Activated CD4-positive, CD25-positive, alpha-beta regulatory T cell treated with anti-CD3 and anti-CD28 coated beads, Interleukin-2, amount 50 U/mL, for 72 hours (primary cell): ENCODE measurements at places on chromosomes 4 and X.

DNA sequence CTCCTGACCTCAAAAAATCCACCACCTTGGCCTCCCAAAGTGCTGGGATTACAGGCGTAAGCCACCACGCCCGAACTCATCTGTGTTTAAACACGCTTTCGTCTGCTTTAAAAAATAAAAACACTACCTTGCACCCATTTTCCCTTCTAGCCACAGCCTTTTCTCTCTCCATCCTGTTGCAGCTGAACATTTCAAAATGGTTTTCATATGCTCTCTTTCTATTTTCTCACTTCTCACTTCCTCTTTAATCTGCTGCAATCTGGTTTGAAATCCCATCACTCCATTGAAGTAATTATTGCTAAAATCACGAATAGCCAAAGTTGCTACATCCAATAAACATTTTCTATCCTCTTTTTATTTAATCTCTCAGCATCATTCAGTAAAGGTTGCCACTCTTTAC is 70.0 kb downstream of the DCHS2 start:
- DNase-seq, result no peak

- no peak for DNase-seq
Observed at GRCh38 chr4:140174543-140174942, 20.6 kb upstream of the MAML3 start.

GRCh38 chr4:104979083-104979760 is 167.5 kb upstream of the TET2 start:
- DNase-seq, result no peak

- no peak for DNase-seq
Observed at GRCh38 chr4:128775477-128775876, 34.0 kb upstream of the JADE1 start.

- DNase-seq, result no peak
Observed at GRCh38 chrX:18617407-18617750, 54.5 kb downstream of the RS1 start.

DNA sequence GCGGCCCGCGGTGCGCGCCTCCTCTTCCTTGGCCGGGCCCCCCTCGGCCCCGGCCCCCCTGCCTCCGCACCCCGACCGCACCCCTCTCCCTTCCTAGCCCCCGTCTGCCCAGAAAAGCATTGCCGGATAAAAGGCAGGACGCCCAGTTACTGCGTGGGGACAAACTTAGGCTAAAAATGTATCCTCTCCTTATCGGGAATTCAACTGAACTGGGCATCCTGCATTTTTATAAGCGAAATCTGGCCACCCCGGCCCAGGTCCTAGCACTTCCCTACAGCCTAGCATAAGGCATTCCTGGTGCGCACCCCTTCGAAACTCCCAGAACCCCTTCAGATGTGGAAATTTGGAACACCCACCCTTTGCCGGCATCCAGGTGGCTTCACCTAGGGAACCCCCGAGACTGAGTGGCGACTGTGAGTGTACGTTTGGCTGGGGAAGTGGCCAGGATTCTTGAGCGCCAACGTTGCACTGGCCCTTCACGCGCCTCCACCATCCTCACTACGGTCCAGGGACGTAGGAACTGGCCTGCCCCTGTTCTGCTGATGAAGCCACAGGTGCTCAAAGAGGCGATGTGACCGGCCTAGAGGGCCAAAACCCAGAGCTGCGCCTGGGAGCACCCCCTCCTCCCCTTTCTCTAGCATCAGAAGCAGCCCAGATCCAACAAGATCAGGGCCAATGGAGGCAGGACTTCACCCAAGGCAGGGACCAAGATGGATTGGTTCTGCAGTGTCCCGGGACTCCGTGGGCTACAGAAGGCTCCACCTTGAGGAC is 5.7 kb upstream of the RNF4 start:
- DNase-seq, result no peak

DNA sequence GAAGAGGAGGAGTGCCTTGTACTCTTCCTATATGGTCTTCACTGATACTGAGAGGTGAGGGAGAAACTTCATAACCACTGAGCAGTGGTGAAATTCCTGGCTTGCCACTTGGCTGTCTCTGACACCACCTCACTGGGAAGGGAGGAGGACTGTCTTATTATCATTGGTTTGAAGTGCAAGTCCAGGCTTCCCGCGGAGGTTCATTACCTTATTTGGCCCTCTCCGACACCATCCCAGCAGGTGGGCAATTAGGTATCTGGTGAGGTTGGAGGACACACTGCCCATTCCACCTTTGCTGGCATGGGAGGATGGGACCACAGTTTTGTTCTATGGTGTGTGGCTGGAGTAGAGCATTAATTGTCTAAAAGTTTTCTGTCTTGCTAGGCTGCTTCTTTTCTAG is 206.1 kb downstream of the LHFPL1 start:
- DNase-seq, result no peak

GRCh38 chr4:51894059-51894645 is 51.2 kb downstream of the DCUN1D4 start:
- no peak for DNase-seq

DNA sequence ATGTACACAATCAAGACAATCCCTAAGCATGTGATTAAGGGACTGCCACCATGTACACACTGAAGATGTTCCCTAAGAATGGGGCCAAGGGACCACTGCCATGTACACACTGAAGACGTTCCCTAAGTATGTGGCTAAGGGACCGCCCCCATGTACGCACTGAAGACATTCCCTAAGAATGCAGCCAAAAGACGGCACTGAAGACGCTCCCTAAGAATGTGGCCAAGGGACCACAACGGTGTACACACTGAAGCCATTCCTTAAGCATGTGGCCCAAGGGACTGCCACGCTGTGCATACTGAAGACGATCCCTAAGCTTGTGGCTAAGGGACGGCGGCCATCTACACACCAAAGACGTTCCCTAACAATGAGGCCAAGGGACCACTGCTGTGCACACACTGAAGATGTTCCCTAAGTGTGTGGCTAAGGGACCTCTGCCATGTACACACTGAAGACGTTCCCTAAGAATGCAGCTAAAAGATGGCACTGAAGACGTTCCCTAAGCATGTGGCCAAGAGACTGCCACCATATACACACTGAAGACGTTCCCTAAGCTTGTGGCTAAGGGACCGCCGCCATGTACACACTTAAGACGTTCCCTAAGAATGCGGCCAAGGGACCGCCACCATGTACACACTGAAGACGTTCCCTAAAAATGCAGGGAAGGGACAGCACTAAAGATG is 26.4 kb downstream of the DHRSX start:
- no peak for DNase-seq

DNA sequence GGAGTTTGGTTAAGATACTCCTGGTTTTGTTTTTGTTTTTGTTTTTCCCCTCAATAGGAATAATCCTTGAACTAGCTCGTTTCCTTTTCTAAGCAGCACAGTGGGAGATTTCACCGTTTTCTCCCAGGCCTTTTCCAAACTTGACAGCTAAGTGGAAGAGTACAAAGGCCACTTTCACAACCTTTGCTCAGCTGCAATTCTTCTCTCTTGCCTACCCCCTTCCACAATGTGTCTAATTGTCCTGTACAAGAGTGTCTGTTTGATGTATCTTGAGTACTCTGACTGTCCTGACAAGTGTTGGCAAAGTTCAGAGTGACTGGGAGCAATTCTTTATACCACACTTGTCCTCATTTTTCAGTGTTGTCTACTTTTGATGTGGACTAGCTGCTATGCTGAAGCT is 674.3 kb upstream of the AMOT start:
- DNase-seq, result no peak

GRCh38 chrX:29617725-29618124 is 597.6 kb upstream of the MAGEB2 start:
- DNase-seq, result no peak

- no peak for DNase-seq
Observed at GRCh38 chr4:79575709-79576428, 167.8 kb upstream of the GK2 start.

DNA sequence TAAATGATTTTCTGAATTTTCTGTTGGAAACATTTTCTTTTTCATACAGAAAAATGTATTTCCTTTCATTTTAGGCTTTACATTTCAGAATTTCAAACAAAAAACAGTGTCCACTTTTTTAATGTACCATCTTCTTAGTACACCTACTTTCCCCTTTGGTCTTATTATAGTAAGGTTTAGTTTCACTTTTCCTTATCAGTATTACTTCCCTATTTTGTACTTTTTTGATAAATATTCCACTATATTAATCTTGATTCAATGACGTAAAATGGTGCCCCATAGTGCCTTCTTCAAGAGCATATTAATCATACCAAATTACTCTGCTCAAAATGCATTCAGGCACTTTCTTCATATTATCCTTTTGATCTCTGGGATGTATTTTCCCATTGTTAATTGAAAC is 52.5 kb downstream of the BANK1 start:
- no peak for DNase-seq

DNA sequence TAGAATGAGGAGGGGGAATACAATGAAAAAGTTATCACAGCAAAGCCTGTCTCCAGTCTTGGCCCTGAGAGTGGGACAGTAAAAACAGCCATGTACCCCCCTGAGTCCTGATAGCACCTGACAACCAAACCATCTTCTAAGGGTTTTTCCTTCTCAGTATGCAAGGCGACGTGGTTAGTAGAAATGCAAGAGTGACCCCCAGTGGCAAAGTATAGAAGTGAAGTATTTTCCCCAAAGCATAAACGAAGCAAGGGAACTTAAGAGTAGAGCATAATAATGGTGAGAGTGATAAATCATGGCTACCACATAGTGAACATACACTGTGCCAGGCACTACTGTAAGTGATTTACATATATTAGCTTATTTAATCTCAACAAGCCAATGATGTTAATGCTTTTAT is 52.8 kb downstream of the FAM47C start:
- DNase-seq, result no peak

- DNase-seq, result no peak
Observed at GRCh38 chr4:31059753-31060522, 339.8 kb downstream of the PCDH7 start.

- no peak for DNase-seq
Observed at GRCh38 chrX:38515291-38515690, 46.1 kb upstream of the TSPAN7 start.

GRCh38 chrX:11407331-11408108 is 114.3 kb downstream of the AMELX start:
- no peak for DNase-seq

- no peak for DNase-seq
Observed at GRCh38 chr4:41172786-41173185, 41.6 kb downstream of the APBB2 start.

- DNase-seq, result no peak
Observed at GRCh38 chrX:111352424-111352823, 59.6 kb downstream of the DCX start.

DNA sequence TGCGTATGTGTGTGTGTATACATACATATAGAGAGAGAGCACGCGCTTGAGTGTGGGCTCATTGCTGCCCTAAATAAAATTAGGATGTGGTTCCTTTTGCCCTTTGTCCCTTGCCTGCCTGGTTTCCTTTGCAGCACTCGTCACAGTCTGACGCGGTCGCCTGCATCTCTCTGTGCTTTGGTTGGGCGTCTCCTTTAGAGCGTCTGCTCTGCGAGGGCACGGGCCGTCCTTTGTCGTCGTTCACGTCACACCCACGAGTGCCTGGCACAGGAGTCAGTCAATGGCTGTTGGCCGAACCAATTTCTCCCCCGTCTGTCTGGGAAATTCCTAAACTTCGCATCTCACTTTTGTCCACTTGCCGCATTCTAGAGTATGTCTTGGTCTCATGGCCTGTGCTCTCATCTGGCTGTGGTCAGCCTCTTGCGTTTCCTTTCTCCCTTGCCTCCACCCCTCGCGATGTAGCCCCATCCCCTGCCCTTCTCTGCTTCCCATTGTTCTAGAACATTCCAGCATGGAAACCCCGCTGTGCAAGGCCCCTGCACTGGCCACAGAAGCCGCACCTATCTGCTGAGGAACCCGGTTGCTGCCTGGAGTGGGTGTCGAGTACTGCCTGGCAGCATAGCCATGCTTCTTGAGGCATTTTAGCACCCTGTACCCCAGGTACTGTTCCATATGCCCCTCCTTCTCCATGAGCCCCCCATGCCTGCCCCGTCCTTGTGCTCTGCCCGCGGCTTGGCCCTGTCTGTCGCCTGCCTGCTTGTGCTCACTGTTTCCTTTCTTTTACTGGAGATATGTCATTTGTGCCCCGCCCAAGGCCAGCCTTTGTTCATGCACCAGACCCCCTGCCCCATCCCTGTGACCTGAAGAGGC is 8.0 kb downstream of the MAEA start:
- no peak for DNase-seq

DNA sequence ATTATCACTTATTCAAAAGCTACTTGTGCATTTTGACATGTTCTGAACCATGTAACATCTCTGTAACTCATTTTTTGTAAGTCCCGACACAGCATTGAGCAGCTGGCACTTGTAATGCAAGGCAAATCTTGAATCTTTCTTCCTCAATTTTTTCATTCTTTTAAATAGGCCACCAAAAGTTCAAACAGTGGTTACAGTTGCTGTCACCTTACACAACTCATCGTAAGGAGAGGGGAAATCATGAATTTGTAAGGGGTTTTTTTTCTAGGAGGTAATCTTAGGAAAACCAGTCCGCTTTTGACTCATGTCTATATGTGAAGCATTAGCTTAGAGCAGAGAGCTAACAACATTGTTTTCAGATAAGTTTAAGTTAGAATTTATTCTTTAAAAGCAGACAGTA is 124.5 kb downstream of the PDLIM5 start:
- DNase-seq, result no peak

DNA sequence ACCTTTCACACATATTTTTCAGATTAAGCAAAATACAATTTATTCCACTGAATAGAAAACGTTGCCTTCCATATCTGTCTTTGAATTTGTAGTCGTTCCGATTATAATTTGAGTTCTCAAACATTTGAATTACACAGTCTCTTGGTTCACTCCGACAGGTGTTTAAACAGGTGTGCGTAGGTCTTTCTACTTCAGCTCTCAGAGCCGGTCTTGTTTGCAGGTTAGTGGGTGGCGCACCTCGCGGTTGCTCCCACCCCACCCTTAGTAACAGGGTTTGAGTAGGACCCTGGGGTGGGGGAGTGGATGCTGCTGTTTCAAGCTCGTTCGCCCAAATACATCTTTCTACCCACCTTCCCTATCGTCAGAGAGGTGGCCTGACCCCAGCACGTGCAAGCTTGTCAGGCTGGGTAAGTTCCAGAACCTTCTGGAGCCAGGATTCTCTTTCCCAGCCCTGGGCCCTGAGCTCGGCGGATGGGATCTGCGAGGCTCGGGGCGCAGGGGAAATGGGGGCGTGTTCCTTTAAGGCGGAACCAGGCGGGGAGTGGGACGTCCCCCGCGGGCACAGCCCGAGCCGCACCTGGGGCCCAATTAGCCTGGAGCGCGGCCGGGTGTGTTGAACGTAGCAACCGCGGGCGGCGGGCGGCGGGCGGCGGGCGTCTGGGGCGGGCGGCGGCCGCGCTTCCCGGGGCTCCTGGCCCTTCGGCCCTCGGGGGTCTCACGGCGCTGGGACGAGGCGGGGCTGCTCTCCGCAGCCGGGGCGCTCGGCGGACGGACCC is at the start of gene FAM149A:
TSS of gene FAM149A (plus strand) at position 591 of the 776 bp plus-strand sequence.
- peak; percentile 40 for DNase-seq

GRCh38 chrX:72057331-72057730 is 74.4 kb downstream of the RTL5 start:
- no peak for DNase-seq
